ENCODE measurements at places on chromosomes 11 and 22.

GRCh38 chr11:11458485-11458884, 105.4 kb upstream of the CSNK2A3 start:
- DNase-seq, result no peak

DNA sequence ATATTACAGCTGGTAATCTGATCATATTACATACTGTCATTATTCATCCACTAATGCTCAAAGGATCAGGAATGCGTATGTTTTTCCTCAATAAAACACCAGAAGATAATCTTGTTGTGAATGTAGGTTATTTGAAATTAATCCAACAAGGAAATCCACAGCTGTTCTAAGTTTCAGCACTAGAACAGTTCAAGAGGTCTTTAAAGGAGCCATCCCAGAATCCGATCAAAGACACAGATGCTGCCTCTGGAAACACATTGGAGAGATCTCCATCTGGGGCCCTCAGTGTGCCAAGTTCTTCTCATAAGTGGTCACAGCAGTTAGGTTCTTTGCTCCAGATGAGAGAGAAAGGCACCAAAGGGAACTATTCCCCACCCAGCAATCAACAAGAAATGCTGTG, 1955.1 kb upstream of the RAG2 start:
- DNase-seq, result no peak

DNA sequence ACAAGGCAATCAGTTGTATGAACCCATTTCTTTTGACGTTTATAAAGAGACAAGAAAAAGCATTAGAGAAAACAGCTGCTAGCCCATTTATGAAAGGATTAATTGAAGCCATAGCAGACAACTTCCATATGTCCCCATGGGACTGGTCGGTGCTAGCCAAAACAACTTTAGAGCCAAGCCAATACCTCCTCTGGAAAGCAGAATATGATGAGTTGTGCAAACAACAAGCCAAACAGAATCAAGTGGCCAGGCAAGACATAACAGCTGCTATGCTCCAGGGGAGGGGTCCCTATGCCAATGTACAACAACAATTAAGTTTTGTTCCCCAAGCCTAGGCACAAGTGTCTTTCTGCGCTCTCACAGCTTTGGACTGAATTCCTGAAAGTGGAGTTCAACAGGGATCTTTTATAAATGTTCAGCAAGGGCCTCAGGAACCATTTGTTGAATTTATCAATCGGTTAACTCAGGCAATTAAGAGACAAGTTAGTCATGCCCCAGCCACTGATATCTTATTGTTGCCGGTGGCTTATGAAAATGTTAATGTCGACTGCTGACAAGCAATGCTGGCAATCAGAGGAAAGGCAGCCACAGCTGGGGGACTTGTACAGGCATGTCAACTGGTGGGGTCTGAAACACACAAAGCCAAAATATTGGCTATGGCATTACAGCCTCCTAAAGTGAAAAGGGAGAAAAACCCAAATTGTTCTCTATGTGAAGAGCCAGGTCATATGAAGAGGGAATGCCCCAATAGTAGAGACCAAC, 1593.1 kb upstream of the TENM4 start:
- no peak for DNase-seq

GRCh38 chr22:25388866-25389540, 169.6 kb downstream of the CRYBB2 start:
- peak; percentile 26 for DNase-seq
